ENCODE measurements at places on chromosomes 13 and 19.

- no peak for DNase-seq
Observed at GRCh38 chr13:27878274-27878673, 41.5 kb upstream of the PDX1 start.

DNA sequence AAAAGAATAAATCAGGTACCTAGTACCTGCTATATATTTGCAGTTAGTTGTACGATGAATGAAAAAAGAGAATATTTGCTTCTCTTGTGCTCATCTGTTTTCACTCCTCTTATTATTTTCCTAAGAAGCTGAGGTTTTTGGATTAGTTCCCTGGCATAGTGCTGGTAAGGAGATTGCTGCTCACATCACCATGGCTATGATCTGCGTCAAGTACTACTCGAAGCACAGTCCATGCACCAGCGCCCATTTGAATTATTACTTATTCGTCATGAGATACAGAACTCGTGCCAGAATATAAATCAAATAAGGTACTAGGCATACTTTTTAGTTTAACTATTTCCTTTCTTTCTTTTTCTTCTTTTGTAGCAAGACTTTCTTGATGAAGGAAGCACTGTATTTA, 7.1 kb downstream of the SERTM1 start:
- DNase-seq: no peak

GRCh38 chr19:15264061-15264932, 32.0 kb upstream of the EPHX3 start:
- peak; percentile 19 for DNase-seq

DNA sequence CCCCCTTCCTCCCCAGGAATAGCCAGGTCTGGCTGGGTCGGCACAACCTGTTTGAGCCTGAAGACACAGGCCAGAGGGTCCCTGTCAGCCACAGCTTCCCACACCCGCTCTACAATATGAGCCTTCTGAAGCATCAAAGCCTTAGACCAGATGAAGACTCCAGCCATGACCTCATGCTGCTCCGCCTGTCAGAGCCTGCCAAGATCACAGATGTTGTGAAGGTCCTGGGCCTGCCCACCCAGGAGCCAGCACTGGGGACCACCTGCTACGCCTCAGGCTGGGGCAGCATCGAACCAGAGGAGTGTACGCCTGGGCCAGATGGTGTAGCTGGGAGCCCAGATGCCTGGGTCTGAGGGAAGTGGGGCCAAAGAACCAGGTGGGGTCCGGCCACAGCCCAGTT, 3.2 kb downstream of the KLK2 start:
- DNase-seq: no peak

DNA sequence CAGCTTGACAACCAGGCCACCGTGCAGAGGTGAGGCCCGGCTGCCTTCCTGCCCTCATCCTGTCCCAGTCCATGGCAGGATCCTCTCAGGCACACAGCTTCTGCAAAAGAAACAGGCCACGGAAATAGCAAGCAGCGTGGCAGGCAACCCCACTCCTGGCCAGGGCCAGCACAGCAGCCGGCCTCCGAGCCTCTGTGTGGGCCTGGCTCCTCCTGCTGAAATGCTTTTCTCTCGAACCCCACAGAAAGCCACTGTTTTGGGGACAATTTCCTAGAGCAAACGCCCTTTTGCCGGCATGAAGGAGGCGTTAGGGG, 39.5 kb upstream of the F7 start:
- no peak for DNase-seq

DNA sequence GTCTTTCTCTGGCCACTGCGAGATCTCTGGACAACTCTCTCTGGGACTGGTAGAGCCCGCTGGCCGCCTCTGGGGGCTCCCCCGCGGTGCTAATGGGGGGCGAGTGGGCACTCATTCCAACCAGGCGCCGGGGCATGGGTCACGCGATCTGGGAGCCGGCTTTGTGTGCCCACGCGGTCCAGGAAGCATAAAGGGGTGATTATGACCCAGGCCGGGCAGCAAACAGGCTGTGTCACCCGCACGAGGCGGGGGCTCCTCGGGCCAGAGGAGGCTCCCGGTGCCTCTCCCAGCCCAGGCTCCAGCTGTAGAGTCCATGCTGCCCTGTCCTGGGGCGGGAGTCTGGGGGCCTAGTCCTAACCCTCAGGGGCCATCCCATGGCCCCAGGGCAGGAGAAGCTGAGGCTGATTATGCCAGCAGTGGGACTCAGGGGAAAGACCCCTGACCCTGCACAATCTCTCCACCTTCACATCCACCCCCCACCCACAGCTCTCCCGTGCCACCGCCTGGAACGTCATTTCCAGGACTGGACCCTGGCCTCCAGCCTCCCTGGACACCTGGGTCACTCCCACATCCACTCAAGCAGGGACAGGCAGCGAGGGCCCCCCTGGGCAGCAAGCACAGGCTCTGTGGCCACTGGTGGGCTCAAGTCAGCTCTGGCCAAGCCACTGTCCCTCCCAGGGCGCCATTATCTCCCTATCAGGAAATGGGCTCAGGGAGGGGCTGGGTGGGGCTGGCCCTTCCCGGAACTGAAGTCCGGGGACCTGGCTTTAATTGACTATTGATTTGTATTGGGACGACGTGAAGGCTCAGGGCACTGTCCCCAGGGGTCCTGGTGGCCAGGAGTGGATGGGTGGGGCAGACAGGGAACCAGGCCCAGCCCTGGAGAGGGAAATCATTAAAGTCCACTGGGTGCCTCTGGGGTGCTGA, 50.0 kb downstream of the PTPRS start:
- no peak for DNase-seq

DNA sequence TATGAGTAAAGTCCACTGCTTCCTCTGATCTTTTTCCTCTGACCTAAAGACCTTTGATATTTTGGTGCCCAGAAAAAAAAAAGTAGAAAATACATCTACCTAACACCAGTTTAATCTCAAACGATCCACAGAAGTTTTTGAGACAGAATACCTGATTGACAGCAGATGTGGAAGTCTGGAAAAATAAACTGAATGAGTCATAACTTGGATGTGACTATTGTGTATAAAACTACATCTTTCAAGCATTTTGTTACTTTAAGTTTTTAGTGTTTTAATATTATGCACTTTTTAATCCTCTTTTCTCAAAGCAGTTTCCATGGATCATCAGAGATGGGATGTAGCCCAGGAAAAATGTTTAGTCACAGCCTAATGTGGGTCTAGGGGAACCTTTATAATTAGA, 216.1 kb downstream of the SLITRK1 start:
- no peak for DNase-seq

DNA sequence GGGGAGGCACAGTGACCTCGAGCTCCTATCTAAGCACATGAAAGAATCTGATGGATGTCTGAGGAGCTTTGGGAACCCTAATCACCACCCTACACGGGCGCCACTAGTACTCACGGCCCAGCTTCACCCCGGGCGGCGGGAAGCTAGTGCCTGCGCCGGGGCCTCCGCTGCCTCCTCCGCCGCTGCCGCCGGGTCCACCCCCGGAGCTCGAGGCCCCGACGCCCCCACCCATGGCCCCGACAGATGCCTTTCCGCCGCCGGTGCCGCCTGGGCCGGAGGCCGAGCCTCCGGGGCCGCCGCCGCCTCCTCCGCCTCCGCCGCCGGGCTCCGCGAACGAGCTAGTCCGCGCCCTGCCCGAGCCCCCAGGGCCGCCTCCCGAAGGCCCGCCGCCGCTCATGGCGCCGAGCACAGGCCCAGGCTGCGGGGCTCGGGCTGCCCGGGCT, 312 bp downstream of the GSK3A start:
- no peak for DNase-seq

DNA sequence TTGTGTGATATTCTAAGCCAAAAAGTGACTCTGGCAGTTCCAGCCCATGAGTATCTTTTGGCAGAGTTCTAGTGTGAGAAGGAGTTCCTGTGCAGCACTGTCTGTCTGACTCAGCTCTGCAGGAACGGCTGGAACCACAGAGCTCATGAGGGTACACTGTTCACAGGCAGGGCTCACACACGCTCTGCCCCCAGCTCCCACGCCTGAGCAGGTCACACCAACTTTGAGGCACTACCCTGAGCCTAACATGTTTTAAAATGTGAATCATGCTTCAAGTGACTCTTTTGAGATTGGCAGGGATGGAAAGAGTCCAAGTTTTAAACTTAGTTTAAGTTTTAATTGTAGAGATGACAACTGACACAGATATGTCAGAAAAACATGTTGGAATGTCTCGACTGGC, 1203.3 kb downstream of the UQCRFS1 start:
- no peak for DNase-seq

DNA sequence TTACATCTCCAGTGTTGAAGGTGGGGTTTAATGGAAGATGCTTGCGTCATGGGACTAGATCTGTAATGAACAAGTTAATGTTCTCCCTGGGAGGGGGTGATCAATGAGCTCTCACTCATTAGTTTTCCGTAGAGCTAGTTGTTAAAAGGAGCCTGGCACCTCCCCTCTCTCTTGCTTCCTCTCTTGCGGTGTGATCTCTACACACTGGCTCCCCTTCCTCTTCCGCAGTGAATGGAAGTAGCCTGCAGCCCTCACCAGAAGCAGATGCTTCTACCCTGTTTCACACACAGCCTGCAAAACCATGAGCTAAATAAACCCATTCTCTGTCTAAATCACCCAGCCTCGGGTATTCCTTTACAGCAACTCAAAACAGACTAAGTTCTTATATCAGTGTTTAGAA, 318.8 kb downstream of the SLITRK1 start:
- DNase-seq: no peak

DNA sequence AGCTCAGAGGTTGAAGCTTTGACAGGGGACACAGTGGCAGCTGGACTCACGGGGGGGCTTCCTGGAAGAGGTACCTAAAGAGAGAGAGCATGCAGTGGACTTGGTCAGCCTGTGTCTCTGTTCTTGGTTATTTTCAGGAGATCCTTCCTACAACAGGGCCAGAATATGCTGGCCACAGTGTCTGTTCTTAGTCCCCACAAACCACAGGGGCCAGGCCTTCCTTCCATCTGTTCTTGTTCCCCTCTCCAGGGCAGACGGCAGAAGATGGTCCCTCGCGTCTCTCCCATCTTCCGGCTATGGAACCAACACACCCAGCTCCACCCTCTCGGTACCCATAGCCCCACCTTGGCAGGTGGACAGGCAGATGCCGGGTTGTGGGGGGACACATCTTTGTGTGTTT, 24.8 kb downstream of the MAST3 start:
- DNase-seq: no peak

DNA sequence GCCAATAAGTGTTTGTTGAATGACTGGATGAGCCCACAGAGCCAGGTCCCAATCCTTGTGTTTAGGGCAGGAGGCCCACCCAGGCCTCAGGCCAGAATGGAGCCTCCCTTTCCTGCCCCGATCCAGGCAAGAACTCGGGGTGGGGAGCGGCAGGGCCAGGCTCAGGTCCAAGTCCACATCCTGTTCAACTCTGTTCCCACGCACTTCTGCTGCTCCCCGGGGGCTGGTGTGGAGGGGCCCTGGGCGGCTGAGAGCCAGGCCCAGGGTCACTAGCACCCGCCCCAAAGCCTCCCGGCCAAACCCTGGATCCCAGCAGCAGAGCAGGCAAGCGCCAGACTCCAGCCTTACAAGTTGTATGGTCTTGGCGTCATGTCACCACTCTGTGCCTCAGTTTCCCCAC, 8.0 kb downstream of the ANGPTL8 start:
- DNase-seq: no peak

DNA sequence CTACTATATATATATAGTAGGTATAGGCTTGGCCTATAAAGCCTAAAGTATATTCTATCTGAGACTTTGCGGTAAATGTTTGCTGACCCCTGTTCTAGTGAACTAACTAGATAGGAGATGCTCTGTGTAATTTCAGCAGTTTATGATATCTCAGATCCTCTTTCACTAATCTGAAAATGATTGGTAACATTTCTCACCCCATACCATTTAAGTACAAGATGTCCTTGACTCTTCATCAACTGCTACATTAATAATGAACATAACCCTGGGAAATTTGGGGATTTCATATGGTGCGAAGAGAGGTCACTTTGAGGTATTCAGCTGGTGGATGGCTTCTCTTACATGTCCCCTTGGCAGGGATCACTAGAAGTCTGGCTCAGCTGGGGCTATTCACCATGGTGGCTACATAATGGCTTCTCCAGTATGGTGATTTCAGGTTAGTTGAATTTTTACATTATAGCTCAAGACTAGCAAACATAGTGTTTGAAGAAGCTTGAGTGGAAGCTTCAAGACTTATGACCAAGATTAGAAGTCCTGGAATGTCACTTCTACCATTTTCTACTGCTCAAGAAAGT, 103.6 kb upstream of the MYCBP2 start:
- DNase-seq: no peak

- DNase-seq: no peak
Observed at GRCh38 chr13:42569576-42570344, 4.2 kb upstream of the TNFSF11 start.

- DNase-seq: no peak
Observed at GRCh38 chr19:56969156-56969555, 128.6 kb upstream of the PEG3 start.

- no peak for DNase-seq
Observed at GRCh38 chr19:33998302-33998701, 174.0 kb upstream of the LSM14A start.

DNA sequence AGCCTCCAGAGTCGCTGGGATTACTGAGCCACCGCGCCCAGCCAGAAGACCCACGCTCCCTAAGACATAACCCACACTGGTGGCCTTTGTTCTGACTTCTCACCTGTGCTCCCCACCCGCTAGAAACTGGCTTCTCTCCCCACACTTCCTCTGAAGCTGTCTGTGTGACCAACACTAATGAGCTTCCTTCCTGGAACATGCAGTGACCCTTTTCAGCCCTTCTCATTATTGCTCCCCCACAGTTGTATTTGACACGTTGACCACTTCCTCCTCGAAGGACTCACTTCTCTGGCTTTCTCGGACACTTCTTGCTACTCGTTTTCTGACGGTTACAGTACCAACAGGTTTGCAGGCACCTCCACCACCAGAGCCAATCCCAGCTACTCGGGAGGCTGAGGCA, 10.9 kb downstream of the NCR1 start:
- no peak for DNase-seq

- no peak for DNase-seq
Observed at GRCh38 chr19:7923295-7924191, 2.4 kb downstream of the CTXN1 start.

GRCh38 chr13:51867062-51867461, 5.3 kb downstream of the CCDC70 start:
- no peak for DNase-seq

GRCh38 chr13:32299893-32300292, 15.3 kb downstream of the ZAR1L start:
- DNase-seq: no peak

DNA sequence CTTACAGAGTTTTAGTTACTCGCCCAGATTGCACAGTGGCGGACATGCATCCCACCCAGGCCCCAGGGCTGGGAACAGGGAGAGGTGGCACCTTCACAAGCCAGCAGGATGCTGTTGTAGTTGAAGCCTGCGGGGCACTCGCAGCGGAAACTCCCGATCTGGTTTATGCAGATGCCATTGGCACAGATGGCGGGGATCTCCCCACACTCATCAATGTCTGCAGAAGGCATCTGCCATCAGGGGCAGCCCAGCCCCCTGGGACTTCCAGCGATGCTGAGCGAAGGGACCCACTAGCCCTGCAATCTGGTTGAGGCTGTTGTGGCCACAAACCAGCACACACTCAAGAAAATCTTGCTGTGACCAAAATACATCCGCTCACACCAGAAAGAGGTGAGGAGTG, 44.6 kb downstream of the CCL25 start:
- DNase-seq: no peak
